Forelimb muscle (tissue), 1 donor: ENCODE measurements at places on chromosomes 12 and 14.

DNA sequence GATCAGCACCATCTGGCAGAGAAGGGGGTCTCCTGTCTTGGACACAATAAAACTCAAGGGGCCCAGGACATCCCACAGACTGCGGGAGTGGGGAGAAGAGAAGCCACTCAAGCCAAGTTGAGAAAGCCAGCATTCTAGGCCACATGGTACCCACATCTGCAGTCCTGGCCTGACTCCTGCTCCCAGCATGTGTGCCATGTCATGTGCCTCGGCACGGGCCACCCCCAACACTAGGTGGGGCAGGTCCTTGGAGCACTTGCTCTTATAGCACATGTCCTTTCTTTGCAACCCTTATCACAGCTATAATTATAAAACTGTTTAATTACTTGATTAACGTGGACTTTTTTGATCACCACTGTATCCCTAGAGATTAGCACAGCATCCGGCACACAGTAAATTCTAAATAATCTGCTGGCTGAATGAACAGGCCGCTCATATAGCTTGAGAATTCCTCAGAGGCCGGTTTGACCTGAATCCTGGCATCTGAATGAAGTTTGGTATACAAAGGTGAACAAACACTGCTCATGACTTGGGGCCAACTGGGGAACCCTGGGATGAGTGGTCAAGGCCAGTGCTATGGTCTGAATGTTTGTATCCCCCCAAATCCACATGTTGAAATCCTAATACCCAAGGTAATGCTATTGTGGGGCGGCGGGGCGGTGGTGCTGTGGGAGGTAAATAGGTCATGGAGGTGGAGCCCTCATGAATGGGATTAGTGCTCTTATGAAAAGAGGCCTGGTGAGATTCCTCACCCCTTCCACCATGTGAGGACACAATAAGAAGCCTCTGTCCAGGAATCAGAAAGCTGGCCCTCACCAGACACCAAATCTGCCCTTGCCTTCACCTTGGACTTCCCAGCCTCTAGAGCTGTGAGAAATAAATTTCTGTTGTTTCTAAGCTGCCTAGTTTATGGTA is 6.6 kb downstream of the NCKAP5L start:
- no peak for DNase-seq

- DNase-seq: no peak
Observed at GRCh38 chr12:113422886-113423669, 898 bp downstream of the SDSL start.

DNA sequence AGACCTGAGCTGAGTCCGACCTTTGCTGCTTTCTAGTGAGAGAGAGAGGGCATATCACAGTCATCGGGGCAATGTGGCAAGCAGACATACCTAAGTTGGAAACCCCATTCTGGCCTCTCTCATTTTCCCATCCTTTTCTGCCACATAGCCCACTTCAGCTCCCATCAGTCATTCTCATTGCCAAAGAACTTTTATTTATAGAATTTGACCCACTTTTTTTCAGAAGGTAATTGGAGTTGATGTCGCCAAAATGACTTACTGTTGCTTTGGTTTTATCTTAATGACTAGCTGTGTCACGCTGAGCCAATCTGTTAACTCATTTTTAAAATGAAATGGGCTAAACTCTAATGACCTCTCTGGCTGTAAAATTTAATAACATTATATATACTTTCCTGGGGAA is 63.9 kb upstream of the RMST start:
- no peak for DNase-seq

DNA sequence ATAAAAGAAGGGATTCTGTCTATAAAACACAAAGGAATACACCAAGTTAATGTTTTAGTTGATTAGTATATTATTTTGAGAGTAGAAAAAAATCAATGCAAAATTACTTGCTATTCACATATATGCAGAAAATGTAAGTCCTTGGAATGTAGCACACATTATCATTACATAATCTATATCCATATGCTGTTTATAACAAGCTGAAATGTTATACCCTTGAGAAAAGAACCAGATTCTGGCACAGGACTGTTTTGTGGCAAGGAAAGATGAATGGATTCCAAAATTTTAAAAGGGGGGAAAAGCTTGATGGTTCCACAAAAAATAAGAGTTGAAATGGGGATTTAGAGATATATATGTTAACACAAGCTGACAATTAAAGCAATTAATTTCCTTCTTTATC is 153.6 kb downstream of the MSRB3 start:
- no peak for DNase-seq

DNA sequence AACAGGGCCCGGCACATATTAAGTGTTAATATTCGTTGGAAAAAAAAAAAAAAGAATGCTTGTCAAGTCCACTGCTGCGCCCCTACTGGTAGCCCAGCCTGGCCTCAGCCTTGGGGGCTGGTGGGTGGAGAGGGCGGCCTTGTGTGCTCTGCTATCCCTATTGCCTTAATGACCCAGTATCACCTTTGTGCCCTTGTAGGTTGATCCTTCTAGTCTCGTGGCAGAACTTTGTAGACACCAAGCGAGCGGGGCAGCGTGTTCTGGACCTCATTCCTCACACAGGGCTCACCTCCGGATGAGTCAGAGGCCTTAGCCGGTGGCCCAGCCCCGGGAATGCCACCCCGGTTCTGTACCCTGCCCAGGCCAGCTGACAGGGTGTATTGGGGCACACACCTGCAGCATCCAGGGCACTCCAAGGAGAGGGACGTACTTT is 1.8 kb upstream of the RCOR1 start:
- DNase-seq: no peak

- no peak for DNase-seq
Observed at GRCh38 chr14:23643533-23644194, 7.5 kb downstream of the DHRS2 start.

GRCh38 chr14:92590176-92590575 is 76.6 kb downstream of the RIN3 start:
- no peak for DNase-seq

DNA sequence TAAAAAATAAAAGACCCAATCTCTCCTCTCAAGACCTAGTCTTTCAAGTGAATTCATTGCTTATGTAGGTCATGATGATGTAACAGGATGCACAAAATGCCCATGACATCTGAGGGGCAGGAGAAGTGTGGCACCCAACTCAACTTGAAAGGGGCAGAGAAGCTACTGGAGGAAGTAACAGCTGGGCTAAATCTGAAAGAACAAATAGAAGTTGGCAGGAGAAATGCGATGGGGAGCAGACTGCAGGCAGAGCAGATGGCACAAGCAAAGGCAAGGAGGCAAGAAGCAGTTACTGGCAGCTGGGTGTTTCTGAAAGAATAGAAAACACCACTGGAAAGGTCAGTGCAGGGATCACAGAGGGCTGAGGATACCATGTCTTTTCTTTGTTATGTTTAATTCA is 14.6 kb downstream of the SLC38A4 start:
- no peak for DNase-seq

DNA sequence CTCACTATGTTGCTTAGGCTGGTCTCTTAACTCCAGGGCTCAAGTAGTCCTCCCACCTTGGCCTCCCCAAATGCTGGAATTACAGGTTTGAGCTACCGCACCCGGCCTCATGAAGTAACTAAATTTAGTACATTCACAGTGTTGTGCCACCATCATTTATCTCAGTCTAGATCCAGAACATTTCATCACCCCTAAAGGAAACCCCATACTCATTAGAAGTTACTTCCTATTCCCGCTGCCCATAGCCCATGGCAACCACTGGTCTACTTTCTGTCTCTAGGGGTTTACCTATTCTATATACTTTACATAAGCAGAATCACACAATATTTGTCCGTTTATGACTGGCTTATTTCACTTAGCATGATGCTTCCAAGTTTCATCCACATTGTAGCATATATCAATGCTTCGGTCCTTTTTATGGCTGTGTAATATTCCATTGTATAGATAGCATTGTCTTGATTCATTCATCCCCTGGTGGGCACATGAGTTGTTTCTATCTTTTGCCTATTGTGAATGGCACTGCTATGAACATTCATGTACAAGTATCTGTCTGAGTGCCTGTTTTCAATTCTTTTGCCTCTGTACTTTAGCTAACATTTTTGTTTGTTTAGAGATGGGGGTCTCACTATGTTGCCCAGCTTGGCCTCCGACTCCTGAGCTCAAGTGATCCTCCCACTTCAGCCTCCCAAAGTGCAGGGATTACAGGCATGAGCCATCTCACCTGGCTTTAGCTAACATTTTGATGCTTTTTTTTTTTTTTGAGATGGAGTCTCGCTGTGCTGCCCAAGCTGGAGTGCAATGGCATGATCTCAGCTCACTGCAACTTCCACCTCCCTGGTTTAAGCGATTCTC is 10.2 kb upstream of the SH2B3 start:
- DNase-seq: no peak

- DNase-seq: no peak
Observed at GRCh38 chr14:54483073-54483745, 5.6 kb downstream of the GMFB start.

DNA sequence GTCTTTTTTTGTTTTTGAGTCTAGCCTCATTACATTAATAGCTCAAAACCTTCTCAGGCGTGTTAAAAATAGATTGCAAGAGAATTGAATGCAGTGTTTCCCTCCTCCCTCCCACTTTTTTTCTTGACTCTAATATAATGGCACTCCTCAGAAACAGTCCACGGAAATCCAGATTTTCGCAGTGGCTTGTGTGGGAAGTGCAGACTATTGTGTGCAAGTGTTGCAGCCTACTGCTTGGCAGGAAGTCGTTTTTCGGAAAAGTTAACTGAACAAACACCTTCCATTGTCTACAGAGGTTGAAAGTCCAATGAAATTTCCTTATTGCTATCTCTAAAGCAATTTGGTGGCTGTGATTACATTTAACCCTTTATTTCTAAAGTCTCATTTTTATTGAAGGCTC is 147.9 kb upstream of the E2F7 start:
- no peak for DNase-seq

- no peak for DNase-seq
Observed at GRCh38 chr14:34668111-34668510, 38.2 kb upstream of the SNX6 start.

- no peak for DNase-seq
Observed at GRCh38 chr12:91967590-91967989, 178.1 kb downstream of the BTG1 start.

GRCh38 chr12:77845831-77846230 is 15.1 kb downstream of the NAV3 start:
- DNase-seq: no peak

DNA sequence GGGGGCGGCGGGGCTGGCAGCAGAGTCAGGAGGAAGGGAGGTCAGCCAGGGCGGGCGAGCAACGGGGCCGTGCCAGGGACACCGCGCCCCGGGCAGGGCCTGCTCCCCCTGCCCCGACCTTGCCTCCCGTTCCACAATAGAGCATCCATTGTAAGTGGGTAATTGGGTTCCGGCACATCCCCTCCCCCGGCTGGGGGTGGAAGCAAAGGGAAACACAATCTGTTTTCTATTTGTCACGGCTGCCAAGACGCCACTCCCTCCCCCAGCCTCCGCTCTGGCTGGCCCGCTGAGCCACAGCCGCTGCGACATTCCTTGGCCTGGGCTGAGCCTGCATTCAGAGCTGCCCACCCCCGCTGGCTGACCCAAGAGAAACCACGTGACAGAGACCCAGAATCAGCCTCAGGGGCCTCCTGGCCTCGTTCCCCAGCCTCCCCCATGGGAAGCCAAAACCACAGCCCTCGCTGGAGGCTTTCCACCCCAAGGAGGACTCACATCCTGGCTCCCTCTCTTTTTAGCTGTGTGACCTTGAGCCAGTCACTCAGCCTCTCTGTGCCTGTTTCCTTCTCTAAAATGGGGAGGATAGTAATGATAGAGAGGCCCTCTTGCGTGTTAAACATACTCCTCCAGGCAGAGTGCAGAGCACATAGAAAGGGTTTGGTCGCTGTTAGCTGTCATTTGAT is 117.6 kb downstream of the SCARB1 start:
- peak; percentile 81 for DNase-seq

DNA sequence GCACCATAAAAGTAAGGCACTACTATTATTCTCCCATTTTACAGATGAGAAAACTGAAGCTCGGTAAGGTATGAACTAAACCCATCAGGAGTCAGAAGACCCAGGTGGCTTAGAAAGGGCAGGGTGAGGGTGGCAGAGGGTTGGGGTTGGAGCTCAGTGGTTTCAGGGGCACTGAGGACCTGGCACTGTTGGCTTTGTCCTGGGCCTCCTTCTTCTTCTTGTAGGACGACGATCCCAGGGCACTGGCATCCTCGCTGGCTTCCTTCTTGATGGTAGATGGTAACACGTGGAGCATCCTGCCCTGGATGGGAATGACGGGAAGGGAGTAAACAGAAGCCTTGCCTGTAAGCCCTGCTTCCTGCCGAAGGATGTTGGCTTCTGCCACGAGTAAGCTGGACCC is 19.9 kb downstream of the RBM19 start:
- no peak for DNase-seq

- DNase-seq: no peak
Observed at GRCh38 chr12:51126297-51126696, 42.9 kb upstream of the CSRNP2 start.

DNA sequence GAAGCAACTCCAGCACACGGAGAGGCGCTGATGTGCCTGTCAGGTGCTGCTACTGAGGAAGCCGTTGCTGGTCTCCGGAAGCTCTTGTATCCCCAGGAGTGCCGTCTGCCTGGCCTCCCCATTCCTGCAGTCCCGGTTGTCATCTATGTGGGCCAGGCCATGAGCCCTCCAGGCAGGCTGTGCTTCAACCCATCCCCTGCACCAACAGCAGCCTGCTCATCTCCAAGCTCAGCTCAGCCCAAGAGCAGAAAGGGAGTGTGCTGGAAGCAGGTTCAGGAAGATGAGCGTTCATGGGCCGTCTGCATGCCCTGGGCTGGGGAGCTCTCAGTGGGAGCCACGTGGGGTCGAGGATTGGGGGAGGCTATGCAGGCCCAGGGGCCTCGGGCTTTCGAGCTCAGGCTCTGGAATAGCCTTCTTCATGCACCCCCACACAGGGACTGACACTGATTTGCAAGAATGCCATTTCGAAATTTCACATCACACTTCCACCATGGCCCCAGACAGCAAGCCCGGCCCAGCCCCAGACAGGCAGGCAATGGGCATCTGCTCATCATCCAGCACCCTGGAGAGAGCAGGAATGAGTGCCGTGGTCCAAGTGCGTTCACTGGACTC is 164.5 kb downstream of the KIF26A start:
- DNase-seq: no peak

DNA sequence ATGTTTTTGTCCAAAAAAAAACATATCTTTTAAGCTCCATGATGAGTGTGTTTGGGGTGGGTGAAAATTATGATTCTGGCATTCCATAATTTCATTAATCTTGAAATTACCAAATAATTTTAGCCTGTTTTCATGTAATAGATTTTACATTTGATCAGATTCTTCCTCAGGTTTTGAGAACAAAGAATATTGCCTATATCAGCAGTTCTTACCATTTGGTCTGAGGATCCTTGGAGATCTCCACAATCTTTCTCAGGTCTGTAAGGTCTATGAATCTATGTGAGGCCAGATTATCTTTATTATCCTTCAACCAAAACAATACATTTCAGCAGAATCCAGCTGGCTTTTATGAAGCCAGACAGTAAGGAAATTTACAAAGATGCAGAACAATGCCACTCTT is 373.3 kb upstream of the E2F7 start:
- DNase-seq: no peak

GRCh38 chr14:100612986-100613385 is 25.8 kb upstream of the BEGAIN start:
- no peak for DNase-seq
